ENCODE measurements at places on chromosomes 3 and 15.

GRCh38 chr3:51141573-51141972, 243.5 kb upstream of the MANF start:
- DNase-seq: no peak

GRCh38 chr15:68528626-68529290, 50.0 kb upstream of the CORO2B start:
- DNase-seq: no peak

- no peak for DNase-seq
Measured at GRCh38 chr3:60277361-60277800, 973.9 kb downstream of the FHIT start.

- no peak for DNase-seq
Measured at GRCh38 chr3:182325213-182325950, 467.9 kb upstream of the ATP11B start.

- no peak for DNase-seq
Measured at GRCh38 chr3:167666563-167666962, 12.8 kb upstream of the WDR49 start.

GRCh38 chr3:5505997-5506396, 318.5 kb downstream of the EDEM1 start:
- DNase-seq: no peak

DNA sequence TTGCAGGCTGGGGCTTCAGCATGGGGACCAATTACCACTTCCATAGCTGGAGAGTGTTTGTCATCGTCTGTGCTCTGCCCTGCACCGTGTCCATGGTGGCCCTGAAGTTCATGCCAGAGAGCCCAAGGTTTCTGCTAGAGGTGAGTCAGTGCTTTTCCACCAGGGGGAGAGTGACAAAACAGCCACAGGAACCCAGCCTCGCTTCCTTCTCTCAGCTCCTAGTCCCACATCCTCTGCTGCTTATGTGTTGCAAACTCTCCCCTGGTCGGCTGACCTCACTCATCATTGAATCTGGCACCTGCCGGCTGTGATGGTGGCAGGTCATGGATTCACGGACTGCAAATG, 158.3 kb downstream of the SV2B start:
- no peak for DNase-seq

DNA sequence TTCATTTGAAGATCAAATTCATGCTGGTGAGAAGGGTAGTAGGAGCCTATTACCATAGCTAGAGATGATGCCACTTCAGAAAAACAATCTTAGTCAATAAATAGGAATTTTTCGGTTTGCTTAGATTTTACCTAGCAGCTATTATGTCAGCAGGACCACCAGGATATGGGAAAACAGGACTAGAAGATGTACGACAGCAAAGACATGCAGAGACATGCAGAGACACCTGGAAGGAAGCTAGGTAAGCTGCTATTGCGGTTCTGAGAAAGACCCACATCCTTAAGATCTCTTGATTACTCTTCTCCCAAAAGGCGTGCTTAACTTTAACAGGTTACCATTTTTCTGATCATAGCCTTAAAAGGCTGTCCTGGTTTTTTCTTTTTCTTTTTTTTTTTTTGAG, 64.8 kb upstream of the THSD4 start:
- DNase-seq: no peak

DNA sequence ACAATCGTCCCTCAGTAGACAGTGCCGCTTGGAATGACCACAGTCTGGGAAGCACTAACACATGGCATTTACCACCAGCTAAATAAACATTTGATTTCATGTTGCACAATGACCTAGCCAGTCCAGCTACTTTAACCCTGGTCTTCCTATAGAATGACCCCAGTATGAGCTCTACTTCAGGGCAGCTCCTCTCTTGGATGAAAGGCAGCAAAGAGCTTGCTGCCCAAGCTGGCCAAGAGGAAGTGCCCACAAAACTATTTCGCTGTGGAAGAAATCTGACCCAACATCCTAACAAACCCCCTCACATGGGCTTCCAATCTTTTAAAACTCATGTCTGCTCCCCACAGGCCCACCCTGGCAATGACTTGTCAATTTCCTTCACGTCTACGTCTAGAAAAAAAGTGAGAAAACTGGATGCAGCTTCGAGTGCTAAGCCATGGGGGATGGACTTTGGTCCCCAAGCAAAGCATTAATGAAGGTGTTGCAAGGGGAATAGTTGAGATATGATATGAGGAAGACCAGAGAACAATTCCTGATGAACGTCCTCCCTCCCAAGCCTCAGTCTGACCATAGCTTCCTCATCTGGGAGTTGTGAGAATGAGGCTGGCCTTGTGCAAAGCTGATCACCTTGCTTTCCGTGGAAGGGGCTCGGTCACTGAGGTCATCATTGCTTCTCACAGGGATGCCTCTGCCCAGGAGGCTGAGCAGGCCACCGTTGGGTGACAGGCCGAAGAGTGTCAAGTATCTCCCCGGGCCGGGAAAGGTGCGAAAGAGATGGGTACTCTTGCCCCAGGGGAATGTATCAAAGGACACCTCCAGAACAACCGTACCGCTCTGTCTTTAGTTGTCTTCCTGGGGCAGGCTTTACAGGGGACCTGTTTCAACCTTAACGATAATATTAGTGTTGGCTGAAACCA, 964 bp downstream of the SLC25A20 start:
- DNase-seq: no peak

DNA sequence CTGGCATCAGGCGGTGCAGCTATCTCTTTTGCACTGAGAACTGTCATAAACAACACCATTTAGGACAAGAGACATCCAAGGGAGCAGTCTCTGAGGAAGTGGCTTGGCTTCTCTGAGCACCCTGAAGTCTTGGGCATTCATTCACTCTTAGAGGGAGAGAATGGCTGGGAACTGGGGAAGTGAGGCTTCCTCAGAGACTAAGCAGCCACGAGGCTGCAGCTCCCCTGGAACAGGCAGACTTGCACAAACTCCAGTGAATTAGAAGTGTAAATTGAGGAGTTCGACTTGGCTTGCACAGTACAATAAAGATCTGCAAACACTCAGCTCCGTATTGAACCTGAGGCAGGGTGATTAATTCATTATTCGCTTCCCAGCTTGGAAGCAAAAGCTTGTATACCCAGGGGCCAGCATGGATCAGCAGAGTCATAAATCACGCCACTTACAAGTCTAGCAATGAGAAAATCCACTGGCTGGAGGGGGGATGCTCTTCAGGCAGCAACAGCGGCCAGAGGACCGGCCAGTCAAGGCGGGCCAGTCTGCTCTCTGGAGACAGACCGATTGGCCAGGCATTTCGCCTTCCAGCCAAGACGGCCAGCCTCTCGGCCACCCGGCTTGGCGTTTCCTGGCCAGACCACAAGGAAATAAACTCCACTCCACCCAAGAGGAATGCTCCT, 118.8 kb upstream of the ADPGK start:
- DNase-seq: no peak

GRCh38 chr3:43692971-43693370, 2.2 kb downstream of the ABHD5 start:
- DNase-seq: no peak

- no peak for DNase-seq
Measured at GRCh38 chr15:39381517-39381916, 199.4 kb upstream of the THBS1 start.

GRCh38 chr15:62545467-62546227, 380.6 kb upstream of the C2CD4B start:
- no peak for DNase-seq

DNA sequence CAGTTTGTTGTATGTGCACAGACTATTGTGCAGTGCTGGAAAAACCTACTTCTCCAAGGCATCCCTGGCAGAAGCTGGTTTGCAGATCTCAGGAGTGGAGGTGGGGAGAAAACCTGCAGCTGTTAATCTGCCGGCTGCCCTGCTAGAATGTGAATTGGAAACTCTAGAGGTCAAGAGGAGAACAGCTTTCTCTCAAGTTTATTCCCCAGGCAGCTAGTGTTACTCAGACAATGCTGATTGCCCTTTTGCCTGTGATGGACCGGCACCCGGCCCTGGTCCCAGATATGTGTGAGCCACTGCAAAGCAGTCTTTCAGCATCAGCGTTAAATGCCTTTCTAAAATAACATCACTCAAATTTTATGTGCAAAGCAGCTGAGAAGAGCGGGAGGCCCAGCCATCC, 129.7 kb upstream of the TPM1 start:
- DNase-seq: no peak

DNA sequence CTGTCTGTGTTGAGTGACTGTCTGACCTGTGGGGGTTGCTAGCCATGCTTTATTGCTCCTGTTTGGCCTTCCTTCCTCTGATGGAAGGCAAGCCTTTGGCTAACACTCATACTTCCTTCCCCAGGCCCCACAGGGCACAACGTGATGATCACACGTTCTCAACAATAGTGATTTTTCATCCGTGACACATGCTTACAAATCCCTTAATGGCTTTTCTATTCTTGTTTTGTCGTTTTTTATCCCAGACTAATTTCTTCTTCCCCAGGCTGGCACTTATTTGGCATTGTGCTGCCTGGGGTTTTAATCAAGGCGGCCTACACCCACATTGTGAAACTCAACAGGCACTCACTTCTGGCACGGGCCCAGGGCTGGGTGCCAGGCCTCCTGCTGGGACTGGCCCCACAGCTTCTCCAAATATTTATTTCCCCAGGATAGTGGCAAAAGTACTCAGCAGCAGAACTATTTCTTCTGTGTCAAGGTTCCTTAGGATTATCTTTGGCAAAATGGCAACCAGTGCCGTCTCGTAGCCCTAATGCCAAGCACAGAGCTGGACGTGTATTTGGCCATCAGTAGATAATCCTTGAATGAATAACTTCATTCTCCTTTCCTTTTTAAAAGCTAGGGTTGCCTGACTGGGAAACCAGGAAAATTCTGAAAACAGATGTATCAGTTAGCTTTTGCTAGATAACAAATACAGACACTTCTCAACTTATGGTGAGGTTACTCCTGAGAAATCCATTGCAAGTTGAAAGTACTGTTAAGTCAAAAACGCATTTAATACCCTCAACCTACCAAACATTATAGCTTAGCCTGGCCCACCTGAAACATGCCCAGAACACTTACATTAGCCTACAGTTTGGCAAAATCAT, 30.6 kb downstream of the CMTM7 start:
- DNase-seq: no peak

DNA sequence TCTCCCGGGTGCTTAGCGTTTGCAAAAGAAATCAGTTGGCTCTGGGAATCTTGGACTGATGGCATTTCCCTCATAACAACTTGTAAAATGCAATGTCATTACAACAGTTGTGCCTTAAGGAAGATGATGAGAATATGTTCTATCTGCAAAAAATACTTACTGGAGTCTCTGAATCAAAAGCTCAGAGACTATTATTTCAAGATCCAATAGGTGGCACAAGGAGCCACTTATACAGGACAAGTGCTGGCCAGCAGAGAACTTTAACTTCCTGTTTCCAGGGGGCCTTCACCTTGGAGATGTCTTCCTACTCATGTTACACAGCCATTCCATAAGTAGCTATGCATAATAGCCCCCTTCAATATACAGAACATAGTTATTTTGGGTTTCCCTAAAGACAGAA, 8.9 kb upstream of the RPS27L start:
- DNase-seq: no peak

- DNase-seq: no peak
Measured at GRCh38 chr3:183540501-183541234, 14.8 kb downstream of the KLHL6 start.

DNA sequence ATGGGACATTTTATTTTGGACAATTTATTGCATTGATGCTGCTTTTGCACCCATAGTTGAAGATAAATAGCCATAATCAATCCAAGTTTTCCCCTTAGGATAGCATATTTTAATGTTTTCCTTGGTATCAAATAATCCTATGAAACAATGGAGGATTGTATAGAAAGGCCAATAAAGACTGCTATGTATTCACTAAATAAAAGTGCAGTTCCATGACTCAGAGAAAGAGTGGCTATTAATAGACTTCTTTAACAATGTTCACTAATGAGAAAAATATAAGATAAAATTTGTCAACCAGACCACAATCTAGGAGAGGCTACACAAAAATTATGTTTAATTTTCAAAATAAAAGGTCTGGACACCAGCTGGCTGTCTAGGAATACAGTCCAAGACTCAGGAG, 560.9 kb upstream of the AGTR1 start:
- DNase-seq: no peak

GRCh38 chr3:167864552-167864874, 129.0 kb downstream of the SERPINI1 start:
- no peak for DNase-seq

DNA sequence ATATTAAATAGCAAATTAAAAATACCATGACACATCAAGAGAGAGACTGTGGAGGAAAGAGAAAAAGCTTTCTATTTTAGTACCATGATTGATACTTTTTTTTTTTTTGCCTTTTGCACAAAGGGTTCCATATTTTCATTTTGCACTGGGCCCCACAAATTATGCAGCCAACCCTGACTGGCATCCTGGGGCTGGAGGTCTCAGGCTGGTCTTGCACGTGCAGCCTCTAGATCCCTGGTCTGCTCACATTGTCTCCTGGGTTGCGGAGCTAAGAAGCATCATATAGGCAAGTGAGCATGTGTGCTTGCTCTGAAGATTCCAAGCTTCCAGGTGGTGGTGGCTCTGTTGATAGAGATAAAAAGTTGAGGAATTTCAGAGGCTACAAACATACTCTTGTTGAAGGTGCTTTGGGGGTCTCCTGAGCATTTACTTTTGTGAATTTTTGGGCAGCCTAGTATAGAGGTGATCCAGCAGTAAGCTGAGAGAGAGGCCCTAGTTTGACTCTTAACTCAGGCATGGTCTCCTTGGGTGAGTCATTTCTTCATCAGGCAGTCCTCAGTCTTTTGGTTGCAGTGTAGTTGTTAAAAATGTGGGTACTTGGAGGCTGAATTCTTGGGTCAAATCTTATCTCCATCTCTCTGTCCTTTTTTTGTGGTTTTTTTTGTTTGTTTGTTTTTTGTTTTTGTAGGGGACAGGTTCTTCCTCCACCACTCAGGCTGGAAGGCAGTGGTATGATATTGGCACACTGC, 31.3 kb downstream of the SMAD3 start:
- no peak for DNase-seq

DNA sequence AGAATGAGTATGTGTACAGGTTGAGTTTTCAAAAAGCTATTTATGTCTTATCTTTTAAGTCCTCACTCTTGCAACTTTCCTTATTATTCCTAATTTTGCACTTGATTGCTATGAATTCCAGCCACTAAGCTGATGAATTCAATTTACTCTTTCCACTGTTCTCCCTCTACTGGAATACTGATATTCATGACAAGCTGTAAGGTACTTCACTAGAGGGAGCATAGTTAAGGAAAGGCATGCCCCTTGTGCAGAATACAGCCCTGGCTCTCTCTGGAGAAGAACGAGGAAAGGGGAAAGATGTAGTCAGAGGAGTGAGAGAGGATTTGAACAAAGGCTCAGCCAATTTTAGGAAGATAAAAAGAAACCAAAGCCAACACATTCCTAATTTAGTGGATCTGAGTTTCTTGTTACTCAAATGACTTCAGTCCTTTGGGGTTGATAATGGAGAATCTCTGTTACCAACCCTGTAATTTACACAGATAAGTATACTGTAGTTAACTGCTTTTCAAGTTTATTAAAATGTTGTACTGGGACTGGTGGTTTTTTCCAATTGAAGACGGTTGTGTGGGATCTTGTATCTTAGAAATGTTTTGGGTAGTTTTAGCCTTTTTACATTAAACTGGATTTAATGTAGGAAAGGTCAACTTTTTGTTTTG, 4.0 kb downstream of the SCAANT1 start:
- no peak for DNase-seq
